Fibroblast of skin of back (primary cell): ENCODE measurements at places on chromosomes 6 and 20.

- no peak for DNase-seq
Measured at GRCh38 chr6:22068561-22069305, 228.1 kb downstream of the PRL start.

GRCh38 chr20:33622705-33623365, 39.3 kb upstream of the C20orf144 start:
- no peak for DNase-seq

DNA sequence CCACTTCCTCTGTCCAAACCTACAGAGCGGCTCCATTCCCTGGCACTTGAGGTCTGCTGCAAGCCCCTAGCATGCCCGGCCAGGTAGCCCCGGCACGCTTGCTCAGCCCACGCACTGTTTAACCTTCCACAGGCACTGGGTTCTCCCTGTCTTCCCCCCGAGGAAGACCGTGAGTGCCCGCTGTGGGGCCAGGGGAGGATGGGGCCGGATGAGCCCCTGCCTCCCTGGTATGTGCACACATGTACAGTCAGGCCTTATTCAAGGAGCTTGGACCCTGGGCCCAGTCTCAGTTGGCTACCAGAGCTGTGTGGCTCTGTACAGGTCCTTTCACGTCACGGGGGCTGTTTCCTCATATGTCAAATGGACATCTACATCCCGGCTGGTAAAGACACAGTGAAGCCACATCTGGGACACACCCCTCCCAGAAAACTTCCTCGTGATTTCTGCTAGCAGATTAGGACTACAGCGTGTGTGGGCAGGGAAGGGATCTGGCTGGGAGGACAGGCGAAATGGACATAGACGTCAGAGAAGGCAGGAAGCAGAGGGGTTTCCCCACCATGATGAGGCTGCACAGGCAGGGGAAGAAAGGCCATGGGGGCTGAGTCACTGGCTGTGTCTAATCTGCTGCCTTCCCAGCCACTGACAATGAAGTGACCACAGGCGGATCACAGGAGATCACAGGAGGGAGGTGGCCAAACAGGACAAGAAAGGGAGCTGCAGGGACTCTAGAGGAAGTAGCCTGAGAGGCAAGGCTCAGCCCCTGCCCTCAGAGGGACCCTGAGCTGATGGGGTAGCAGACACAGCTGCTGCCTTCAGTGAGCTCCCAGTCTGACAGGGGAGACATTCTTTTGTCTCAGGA, 62.9 kb downstream of the MRPL14 start:
- DNase-seq = peak; percentile 96

GRCh38 chr6:25259756-25260155, 19.4 kb upstream of the CARMIL1 start:
- no peak for DNase-seq

- peak; percentile 18 for DNase-seq
Measured at GRCh38 chr20:4681991-4682401, 39.7 kb upstream of the PRND start.

DNA sequence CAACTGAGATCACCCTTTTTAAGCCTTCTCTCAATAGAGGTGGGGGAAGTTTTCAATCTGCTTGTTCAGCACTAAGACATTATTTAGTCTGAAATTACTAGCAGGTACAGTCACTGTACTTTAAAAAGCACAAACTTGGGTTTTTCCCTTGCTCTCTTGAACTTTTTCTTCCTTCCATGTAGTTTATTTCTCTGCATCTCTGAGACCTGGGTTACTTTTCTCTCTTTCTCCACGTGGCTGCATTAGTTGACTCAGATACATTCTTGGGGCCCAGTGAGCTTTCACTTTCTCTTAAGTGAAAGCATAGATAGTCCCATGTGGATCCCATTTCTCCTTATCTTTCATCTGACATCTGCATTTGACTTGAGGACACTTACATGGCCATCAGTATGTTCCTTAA, 433.9 kb upstream of the MAP3K7 start:
- no peak for DNase-seq

GRCh38 chr6:141472162-141472928, 660.4 kb upstream of the GJE1 start:
- no peak for DNase-seq

DNA sequence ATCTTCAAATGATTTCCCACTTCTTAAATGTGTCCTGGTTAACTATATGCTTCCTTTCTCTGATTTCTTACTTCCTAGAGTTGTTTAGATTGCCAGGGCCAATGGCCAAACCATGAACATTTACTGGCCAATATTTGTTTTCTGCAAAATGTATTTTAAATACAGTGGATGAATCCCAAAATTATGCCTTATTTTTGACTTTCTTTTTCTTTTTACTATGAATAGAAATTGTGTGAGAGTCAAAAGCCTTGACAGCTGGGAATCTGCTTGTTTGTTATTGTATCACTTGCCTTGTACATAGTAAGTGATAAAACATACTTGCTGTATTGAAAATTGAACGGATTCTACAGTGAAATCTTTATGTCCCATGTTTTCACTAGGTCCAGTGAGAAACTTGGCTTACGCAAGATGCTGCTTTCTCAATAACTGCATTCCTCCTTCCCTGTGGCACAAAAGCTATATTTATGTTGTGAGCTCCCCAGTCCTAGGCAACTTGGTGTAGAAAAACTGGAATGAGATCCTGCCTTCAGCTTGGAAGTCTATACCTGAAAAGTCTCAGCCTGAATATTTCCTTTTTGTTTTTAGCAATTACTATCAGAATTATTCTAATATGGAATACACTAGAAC, 295.2 kb downstream of the EPHA7 start:
- no peak for DNase-seq

- peak; percentile 74 for DNase-seq
Measured at GRCh38 chr6:106473812-106474211, 113.3 kb downstream of the CRYBG1 start.

- DNase-seq = no peak
Measured at GRCh38 chr20:64011366-64011779, 24.6 kb upstream of the C20orf204 start.

DNA sequence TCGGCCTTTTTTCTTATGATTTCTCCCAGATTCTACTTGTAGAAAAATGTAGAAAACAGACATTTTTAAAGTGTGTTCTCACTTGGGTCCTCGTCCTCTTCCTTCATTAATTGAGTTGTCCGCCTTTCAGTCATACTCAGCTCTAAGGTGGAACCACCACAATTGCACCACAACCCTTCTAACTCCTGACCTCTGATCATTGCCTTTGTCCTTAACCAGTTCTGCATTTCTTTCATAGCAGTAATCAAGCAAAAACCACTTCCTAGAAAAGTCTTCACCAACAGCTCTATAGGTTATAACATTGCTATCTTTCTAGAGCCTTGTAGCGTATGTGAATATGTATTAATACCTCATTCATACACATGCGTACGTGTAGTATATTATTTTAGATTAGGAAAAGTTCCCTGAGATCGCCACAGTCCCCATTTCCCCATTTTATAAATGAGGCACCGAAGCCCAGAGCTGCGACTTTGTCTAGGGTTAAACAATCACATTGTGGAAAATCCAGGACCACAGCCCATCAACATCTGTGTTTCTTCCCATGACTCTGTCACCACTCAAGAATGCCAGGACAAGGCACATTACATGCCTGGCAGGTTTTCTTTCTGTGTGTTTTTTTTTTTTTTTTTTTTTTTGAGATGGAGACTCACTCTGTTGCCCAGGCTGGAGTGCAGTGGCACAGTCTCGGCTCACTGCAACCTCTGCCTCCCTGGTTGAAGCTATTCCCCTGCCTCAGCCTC, 175.5 kb downstream of the BTBD3 start:
- DNase-seq = no peak

DNA sequence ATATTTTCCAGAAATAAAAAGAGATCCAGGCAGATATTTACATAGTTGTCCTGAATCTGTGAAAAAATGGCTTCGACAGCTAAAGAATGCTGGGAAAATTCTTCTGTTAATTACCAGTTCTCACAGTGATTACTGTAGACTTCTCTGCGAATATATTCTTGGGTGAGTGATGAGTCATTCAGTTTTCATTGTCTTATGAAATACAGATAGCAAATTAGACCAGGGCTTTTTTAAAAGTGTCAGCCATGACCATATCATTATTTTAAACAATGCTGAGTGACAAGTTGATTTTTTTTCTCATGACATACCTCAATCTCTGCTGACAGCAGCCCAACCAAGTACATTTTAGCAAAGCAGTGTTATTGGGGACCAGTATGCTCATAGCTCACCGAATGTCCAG, 32.8 kb downstream of the TSPYL4 start:
- DNase-seq = peak; percentile 75

GRCh38 chr6:23365732-23366131, 760.3 kb upstream of the NRSN1 start:
- DNase-seq = no peak

DNA sequence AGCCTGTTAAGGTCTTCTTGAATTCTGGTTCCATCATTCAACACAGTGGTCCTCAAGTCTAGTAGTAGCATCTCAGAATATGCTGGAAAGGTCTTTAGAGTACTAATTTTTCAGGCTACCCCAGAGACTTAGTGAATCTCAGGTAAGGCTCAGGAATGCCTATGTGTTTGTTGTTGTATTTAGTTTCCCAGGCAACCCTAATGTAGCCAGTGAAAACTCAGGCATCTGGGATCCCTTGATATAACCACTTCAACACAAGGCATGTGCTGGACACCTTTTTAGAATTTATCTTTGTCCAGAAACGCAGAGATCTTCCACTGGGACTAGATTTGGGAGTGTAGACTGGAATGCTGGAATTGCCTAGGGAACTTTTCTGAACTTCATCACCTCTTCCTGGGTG, 597.9 kb upstream of the FLRT3 start:
- DNase-seq = no peak

GRCh38 chr6:166640342-166641043, 13.4 kb upstream of the RPS6KA2 start:
- peak; percentile 16 for DNase-seq

GRCh38 chr6:27889275-27889627, 22.9 kb downstream of the OR2B2 start:
- DNase-seq = no peak

DNA sequence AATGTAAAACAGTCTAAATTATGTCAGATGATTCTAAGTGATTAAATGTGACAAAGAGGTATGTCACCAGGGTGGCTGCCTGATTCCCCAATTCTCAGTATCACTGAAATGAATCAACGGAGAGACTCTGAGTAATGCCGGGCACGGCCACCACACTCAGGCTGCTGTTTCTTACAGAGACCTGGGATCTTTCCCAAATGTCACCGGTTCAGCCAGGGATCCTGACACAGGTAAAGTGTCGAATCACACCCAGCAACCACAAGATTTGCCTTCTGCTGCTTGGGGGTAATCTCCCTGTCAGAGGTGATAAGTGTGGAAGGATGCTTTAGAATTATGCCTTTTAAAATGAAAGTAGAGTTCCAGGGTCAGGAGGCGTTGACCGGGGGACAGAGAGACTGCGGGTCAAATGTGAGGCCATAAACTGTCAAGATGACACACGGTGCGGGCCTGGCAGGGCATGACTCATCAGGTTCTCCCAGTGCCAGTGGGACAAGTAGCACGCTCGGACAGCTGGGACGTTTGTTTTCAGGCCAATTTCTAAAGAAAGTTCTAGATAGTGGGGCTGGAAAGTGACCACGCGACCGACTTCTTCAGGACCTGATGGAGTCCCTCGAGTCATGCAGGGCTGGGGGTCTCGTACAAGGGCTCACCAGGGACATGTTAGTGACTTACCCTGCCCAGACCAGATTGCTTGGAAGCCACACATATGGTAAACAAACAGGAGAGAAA, 48.9 kb downstream of the PRDM1 start:
- DNase-seq = peak; percentile 24

GRCh38 chr6:124459268-124459667, 503.0 kb upstream of the RNF217 start:
- no peak for DNase-seq

GRCh38 chr6:139029470-139030227, 1.1 kb downstream of the ABRACL start:
- DNase-seq = peak; percentile 34

- DNase-seq = peak; percentile 50
Measured at GRCh38 chr6:42440778-42441696, 10.7 kb downstream of the TRERF1 start.

DNA sequence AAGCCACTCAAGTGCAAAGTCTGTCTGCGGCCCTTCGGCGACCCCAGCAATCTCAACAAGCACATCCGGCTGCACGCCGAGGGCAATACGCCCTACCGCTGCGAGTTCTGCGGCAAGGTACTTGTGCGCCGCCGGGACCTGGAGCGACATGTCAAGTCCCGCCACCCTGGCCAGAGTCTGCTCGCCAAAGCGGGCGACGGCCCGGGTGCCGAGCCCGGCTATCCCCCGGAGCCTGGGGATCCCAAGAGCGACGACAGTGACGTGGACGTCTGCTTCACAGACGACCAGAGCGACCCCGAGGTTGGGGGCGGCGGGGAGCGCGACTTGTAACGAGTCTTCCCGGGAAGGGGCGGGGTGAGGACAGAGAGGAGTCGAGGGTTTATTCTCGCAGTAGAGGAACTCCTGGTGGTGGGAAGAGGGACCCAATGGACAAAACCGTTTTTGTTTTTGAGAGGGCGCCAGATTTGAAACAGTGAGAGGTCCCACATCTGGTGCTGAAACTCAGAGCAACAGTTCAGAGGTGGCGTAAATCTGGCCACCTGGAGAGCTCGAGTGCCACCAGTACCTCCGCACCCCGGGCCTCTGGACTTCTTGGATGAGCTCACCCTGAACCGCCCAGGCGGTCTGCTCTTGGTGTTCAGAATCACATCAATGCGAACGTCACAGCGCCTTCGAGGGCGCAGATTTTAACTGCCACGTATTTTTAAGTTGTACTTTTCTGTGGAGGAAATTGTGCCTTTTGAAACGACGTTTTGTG, 8.0 kb downstream of the PRDM13 start:
- DNase-seq = no peak

DNA sequence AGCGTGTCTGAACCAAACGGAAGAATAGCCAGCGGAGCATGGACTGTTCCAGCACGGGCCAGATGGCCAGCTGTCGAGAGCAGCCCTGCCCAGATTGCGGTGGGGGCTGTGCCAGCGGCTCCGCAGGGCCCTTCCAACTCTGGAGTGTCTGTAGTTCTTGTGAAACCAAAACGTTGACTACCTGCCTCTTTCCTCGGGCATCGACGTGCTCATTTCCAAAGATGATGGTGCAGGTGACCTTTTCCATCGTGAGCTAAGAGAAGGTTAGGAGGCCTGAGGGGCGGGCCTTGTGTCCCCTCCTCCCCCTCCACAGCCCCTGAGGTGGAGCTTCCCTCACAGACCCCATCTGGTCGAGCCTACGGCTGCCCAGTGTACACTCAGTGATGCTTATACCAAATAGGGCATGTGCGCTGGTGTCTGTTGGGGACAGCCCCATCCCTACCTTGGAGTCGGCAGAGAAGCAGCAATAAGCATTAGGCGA, 12.9 kb upstream of the C20orf144 start:
- DNase-seq = no peak

GRCh38 chr6:9250852-9251251, 815.5 kb upstream of the SLC35B3 start:
- DNase-seq = peak; percentile 30
